ENCODE measurements at places on chromosomes 3 and 15.

GRCh38 chr3:50604110-50604621 is 7.4 kb downstream of the CISH start:
- DNase-seq = no peak

DNA sequence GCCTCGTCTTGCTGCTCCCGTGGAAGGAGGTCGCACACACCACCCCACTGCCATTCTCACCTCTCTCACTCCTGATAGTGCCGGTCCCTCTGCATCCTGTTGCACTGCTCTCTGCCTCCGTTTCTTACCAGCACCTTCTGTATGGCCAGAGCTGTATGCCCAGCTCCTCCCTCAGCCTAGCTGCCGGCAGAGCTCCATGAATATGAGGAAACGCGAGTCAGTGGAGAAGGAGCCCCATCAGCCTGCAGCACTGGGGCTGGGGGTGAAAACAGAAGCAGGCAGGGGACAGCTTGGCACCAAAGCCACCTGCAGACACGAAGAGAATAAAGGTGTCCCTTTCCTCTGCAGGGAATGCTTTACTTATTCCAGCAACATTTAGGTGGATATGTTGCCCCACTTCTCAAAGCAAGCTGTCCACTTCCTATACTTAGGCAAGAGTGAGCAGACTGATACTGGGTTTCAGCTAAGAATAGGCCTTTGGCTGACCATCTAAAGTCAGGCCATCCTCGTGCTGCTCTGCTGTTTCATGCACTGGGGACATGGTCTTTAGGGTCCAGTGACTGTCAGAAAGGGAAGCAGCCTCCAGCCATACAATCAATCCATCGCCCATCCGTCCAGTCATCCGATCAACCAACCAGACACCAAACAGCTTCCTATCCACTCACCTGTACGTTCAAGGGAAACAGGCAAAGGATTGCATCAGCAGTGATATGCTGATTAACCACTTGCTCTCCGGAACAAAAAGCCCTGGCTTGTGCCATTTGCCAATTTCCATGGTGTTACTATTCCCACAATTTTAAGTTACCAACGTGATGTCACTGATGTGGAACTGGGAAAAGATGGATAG is 222.7 kb downstream of the XXYLT1 start:
- no peak for DNase-seq

GRCh38 chr15:75713338-75713895 is 769 bp upstream of the CSPG4 start:
- no peak for DNase-seq

DNA sequence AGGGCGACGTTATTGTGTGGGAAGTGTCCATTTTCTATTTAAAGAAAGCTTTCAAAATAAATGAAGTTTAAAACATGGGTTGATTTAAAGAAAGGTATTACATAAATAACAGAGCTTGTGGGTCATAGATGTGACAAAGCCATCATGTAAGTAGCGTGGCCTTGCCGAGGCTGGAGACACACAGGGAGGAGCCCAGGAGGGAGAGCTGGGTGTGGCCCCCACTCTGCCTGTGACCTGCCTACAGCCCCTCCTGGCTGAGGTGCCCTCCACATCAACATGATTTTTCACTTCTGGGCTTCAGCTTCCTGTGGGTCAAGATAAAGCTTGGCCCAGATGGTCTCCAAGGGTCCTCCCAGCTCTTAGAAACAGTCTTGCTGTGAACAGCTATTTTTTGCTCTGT is 12.5 kb upstream of the MGLL start:
- no peak for DNase-seq

DNA sequence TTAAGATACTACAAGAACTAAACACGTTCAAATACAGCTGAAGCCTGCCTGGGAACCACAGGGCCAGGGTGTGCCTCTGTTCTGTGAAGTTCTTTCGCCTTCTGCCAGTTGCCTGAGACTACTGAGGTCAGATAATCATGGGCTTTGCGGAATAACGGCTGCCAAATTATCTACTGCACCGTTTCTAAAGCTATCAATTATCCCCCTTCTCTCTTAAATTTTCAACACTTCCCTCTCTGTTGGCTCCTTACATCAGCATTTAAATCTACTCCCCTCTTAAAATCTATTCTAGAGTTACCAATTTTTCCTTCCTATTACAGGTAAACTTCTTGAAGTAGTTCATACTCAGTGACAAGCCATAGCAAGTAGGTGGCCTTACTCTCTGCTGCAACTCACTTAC is 6.2 kb upstream of the NEO1 start:
- no peak for DNase-seq

DNA sequence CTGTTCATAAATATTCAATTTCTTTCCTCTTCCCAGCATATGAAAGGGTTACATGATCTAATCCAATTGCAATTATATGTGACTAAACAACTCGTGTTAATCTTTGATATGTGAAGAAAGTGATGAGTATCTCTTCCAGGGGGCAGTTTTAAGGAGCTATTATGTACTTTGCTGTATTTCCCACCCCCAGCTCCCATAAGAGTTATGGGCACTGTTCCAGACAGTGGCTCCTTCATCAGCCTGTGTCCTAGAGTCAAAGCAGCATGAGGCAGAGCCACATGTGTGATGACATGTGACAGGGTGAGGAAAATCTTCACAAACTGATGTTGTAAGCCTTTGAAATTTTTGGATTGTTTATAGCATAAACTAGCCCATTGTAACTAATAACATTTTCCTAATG is 315.4 kb downstream of the DIPK2A start:
- no peak for DNase-seq
